ENCODE measurements at places on chromosomes 12 and 14. TPM values are rescaled to one million over a fixed set of nuclear protein-coding genes. Genes with fewer than 3 reads are reported as not detected.
A peak's percentile ranks its signal among the peaks of the same experiment; 100 is the strongest.

PYGL gene
- total RNA-seq = 96.8 TPM

CAPZA3 gene
- total RNA-seq = not detected

CIROP gene
- not detected for total RNA-seq

SIX4 gene
- total RNA-seq = 11.4 TPM

SLC6A12 gene
- total RNA-seq = not detected

PROX2 gene
- not detected for total RNA-seq

YLPM1 gene
- total RNA-seq = 22.5 TPM

OR5AU1 gene
- not detected for total RNA-seq

GRCh38 chr14:100785626-100786025 is 40.3 kb upstream of the MEG3 start:
- no peak for DNase-seq

- no peak for DNase-seq
Measured at GRCh38 chr12:12812174-12812573, 972 bp upstream of the DDX47 start.

DNA sequence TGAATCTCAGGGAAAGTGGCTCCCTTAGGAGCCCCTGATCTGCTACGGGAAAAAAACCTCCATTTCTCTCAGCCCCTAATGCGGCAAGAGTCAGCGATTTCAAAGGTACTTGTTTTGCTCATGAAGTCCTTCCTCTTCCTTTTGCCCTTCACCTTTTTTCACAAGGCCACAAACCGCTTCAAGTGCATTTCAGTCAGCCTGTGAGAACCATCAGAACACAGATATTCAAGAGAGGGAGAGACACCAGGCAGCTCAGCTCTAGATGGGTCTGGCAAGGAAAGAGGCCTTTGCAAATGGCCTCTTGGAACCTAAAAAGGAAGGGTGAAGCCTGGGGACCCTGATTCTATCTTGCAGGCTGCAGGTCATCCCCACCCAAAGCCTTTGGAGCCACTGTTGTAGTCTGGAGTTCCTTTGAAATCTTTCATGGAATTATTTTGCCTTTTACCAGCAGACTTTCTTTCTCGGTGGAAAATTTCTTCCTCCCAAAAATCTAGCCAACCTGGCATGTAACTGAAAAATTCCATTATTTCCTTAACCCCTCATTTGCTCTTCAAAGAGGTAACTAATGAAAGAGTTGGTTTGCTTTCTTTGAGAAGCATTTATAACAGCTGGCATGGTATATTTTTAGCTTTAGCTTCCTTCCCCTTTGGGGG is 145.0 kb downstream of the SAMD4A start:
- no peak for DNase-seq

GRCh38 chr12:55861396-55861795 is 18.7 kb upstream of the MMP19 start:
- DNase-seq = no peak

- DNase-seq = no peak
Measured at GRCh38 chr14:104687601-104688504, 1.6 kb upstream of the INF2 start.

DNA sequence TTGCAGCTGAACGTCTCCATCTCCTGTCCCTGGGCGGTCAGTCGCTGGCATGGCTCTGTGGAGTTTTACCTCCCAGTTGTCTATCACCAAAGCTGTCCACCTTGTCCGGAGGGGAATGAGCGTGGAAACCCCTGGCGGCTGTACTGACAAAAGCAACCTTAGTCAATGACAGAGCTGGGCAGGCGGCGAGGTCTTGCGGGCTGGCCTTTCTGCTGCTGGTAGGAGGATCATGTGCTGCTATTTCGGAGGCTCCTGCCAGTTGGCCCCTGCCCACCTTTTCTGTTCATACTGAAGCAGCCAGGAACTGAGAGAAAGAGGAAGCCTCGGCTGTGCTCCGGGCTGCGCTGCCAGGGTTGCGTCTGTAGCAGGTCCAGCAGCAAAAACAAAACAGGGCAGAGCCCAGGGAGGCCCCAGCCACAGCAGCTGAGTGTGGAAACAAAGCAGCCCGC is 57.7 kb downstream of the HMGA2 start:
- no peak for DNase-seq

DNA sequence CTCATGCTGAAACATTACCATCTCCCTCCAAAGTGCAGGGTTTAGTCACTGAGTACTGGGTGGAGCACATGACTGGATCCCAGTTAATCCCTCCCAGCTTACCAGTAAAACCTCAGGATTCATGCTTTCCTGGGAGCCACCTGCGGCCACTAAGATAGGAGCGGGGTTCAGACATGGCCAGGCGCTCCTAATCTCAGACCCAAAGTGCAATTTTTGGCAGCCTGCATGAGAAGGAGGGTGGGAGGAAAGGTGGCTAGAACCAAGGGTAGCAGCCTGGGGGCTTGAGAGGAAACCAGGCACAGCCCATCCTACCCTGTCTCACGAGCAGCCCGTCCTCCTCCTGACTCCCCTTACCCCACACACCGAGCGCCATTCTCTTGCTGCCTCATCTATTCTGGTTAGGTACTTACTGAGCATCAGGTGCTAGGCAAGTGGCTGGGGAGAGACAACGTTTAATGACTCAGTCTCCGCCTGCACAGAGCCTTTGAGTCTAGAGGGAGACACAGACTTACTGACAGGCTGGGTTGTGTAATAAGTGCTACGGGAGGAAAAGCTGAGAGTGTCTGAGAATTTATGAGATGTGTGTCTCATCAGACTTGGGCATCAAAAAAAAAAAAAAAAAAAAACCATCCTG is 9.9 kb downstream of the GPRC5A start:
- DNase-seq = peak; percentile 74

DNA sequence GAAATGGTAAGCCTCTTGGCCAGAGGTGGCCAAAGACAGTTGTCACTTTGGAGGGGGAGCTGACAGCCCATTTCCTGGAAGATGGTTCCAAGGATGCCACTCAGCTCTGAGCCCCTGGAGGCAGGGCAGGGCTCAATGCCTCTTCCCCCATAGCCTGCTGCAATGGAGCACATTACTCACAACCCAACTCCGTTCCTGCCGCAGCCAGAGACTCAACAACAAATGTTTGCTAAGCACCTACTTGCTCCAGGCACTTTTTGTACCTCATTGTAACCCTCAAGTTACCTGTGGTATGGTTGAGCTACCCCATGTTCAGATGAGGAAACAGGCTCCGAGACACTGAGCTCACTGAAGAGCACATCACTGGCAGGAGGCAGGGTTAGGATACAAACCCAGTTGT is 19.5 kb downstream of the IRF2BPL start:
- DNase-seq = no peak

DNA sequence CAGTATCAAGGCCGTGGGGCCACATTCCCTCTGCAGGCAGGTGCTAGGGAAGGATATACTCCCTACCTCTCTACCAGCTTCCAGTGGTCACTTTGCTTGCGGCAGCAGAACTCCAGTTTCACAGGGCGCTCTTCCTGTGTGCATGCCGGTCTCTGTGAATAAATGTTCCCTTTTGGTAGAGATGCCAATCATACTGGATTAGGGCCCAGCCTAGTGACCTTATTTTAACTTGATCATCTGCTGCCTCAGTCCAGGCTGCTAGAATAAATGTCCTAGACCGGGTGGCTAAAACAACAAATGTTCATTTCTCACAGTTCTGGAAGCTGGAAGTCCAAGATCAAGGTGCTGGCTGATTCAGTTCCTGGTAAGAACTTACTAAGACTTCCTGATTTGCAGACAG is 198.8 kb upstream of the TMEM132C start:
- DNase-seq = no peak

GRCh38 chr12:7486512-7486911 is 17.1 kb downstream of the CD163 start:
- DNase-seq = no peak

DNA sequence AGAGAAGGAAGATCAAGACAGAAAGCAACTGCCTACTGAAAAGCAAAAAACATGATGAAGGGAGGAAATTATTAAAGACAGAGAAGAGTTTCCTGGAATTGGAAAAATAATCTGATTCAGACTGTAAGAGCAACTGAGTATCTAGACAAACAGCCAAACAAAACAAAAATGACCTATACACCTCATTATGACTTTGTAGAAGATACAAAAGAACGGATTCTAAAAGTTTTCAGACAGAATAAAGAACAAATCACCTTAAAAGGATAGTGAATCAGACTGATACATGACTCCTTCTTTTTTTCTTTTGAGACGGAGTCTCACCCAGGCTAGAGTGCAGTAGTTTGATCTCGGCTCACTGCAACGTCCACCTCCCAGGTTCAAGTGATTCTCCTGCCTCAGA is 10.4 kb downstream of the OSBPL8 start:
- DNase-seq = no peak

GRCh38 chr14:56125772-56126636 is 7.8 kb downstream of the PELI2 start:
- no peak for DNase-seq

- DNase-seq = no peak
Measured at GRCh38 chr14:71487449-71487848, 444.8 kb upstream of the RGS6 start.

- DNase-seq = no peak
Measured at GRCh38 chr12:62604871-62605270, 138.2 kb downstream of the MON2 start.

DNA sequence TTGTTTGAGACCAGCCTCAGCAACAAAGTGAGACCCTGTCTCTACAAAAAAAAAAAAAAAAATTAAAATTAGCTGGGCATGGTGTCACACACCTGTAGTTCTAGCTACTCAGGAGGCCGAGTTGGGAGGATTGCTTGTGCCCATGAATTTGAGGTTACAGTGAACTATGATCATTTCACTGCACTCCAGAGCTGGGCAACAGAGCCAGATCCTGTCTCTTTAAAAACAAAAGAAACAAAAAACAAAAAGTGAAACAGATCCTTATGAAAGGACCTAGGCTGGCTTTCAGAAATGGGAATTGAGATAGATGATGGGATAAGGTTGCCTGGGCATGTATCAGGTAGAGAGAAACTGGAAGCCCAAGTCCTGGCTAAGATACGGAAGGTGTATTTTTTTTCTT is 13.9 kb downstream of the ACTR6 start:
- DNase-seq = no peak

DNA sequence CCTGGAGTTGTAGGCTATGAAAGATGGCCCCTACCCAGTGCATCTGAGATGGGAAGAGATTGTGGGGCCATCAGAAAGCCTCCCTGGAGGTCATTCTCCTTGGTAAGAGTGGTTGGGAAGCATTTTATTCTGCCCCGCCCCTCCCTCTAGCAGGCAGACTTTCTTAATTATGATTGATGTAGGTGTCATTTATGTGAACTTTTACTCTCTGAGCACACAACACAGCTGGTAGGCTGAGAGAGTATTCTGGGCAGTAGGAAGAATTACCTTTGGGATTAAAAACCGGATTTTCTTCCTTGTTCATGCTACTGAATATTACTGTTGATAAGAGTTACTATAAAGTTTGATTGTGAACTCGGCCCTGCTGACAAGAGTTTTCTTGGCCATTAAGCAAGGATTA is 266.8 kb downstream of the TTC6 start:
- DNase-seq = no peak

GRCh38 chr14:100644784-100645183 is 57.6 kb upstream of the BEGAIN start:
- DNase-seq = no peak

DNA sequence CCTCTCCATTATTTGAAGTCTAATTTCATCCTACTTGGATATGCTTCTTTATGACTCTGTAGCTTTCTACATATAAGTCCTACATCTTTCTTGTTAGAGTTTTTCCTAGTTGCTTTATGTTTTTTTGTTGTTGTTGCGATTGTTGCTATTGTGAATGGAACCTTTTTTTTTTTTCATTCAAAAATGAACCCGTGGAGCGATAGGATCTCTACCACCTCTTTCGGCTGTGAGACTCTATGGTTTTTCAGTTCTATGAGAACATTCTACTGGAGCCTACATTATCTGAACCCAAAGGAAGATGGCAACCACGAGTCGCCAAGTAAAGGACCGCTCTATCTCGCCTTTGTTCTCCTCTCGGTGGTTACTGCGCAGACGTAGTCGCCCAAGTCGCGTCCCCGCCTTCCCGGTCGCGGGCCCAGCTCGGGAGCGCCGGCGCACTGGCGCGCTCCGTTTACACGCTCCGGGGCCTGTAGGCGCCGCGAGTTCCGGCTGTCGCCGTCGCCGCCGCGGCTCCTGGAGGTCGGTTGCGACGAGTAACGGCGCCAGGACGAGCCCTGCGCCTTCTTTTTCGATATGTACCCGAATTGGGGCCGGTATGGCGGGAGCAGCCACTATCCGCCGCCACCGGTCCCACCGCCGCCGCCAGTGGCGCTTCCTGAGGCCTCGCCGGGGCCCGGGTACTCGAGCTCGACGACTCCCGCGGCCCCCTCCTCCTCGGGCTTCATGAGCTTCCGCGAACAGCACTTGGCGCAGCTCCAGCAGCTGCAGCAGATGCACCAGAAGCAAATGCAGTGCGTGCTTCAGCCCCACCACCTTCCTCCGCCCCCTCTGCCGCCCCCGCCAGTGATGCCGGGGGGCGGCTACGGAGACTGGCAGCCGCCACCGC is at the start of gene YLPM1:
TSS of gene YLPM1 (plus strand) at position 400 of the 886 bp plus-strand sequence. CDS start at position 574, 174 bp downstream.
- peak; percentile 92 for DNase-seq

DNA sequence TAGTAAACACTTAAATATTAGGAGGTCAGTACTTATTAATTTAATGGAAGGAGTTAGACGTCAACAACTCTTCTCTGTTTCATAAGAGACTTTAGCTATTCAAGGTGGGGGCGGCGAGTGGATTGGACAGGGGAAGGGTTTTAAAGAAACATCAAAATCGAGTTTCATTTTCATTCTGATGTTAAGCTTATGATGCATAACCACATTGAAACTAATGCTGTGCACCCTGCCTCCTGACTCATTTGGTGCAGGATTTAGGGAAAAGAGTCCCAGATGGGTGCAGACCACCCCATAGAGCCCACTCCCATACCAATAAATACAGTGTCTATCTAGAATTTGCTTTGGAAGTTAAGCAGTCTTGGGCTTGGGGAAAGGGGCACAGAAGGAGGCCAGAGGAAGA is 7.4 kb downstream of the ZBTB39 start:
- DNase-seq = no peak

DNA sequence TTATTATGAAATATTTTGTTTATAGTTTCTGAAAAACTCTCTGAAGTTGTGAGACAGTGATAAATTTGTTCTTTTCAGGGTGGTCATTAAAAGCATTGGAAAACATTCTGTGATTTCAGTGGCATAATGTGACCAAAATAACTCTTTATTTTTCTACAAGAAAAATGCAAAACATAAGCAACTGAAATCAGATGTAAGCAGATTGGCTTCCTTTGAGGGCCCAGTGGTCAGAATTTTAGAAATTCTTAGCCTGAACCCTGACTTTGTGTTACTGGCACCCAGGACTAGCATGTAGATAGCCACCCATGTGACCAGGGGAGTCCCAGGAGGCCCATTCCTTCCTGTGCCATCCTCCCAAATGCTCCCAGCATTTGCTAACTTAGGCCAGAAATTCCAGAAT is 145.6 kb upstream of the SLC38A2 start:
- no peak for DNase-seq

DNA sequence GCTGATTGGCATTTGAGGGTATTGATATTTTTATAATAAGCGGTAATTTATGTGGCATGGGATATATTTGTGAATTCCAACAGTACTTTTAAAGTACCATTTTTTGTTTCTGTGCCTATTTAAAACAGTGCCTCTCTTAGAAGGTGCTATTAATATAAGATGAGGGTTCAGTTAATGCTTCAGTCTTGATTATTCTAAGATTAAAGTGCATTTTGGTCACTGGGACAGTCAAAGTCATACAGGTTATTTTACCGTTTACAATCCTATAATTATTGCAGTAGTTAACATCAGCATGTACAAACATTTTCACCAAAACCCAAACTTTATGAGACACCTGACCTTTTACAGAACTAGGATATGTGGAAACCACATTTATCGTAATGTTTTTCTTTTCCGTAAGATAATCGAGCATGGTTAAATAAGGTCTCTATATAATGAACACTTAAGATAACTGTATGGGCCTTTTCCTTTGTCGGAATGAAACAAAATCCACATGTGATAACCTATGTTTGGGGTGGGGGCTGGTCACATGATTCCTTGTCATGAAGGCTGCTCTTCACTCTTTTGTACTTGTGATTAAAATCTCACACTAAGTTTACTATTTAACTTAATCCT is 37.7 kb upstream of the DNM1L start:
- no peak for DNase-seq
